Naive thymus-derived CD4-positive, alpha-beta T cell (primary cell): ENCODE measurements at places on chromosomes 11 and 22. TPM values are rescaled to one million over a fixed set of nuclear protein-coding genes. Genes with fewer than 3 reads are reported as not detected.

GRCh38 chr22:24985826-24986214, 33.3 kb downstream of the KIAA1671 start:
- H3K27me3 ChIP-seq, result no peaks in the 10 kb centered on the region
- H3K36me3 ChIP-seq, result no peaks in the 10 kb centered on the region
- DNase-seq, result no peak
- peaks cover 4% of the 10 kb centered on the region for H3K4me1 ChIP-seq
- no peak overlapping the region for H3K4me3 ChIP-seq

GRCh38 chr11:32440916-32441315, 5.6 kb upstream of the WT1 start:
- no peaks in the 10 kb centered on the region for H3K36me3 ChIP-seq
- no peaks in the 10 kb centered on the region for H3K4me1 ChIP-seq
- no peak for DNase-seq
- no peak overlapping the region for H3K4me3 ChIP-seq
- H3K27ac ChIP-seq, result no peak overlapping the region
- H3K27me3 ChIP-seq, result peaks cover 9% of the 10 kb centered on the region

DNA sequence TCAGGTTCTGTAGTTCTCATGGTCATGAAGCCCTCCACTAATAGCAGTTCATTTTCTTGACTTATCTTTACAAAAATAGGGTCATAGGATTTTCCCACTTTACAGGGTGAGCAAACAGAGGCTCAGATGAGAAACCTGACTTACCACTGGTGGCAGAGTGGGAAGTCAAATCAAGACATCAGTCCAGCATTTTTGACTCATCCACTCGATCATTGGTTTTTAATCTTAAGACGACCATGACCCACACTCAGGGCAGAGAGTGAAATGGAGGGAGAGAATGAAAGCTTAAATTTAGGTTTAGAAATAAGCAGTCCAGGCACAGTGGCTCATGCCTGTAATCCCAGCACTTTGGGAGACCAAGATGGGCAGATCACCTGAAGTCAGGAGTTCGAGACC, 42.1 kb downstream of the RTL6 start:
- H3K27me3 ChIP-seq, result no peaks in the 10 kb centered on the region
- peak overlapping the region; percentile 1 for H3K4me3 ChIP-seq
- no peaks in the 10 kb centered on the region for H3K36me3 ChIP-seq
- DNase-seq, result no peak

APOBEC3F gene
- 12.5 TPM for total RNA-seq
